ENCODE measurements at places on chromosomes 12 and 14.

GRCh38 chr12:132460571-132460970 lies 29.4 kb upstream of the FBRSL1 start:
- no peak for DNase-seq

DNA sequence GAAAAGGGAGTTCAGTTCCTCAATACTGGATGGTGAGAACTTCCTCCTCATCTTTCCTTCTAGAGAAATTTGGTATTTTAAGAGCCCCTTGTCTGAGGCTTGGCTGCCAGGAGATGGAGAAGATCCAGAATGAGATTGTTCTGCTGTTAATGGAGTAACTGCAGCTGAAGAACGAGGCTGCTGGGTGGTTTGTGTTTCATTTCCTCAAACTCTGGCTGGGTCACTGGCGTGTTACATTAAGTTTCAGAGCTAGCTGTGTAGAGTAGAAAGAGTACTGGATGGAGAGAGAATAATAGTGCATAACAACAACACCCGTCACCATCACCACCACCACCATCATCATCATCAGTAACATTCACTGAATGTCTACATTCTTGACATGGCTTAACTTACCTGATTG lies 325.0 kb upstream of the TBX3 start:
- no peak for DNase-seq

GRCh38 chr12:5988088-5988487 lies 43.0 kb upstream of the ANO2 start:
- no peak for DNase-seq

GRCh38 chr12:15334225-15334624 lies 11.9 kb downstream of the PTPRO start:
- no peak for DNase-seq

DNA sequence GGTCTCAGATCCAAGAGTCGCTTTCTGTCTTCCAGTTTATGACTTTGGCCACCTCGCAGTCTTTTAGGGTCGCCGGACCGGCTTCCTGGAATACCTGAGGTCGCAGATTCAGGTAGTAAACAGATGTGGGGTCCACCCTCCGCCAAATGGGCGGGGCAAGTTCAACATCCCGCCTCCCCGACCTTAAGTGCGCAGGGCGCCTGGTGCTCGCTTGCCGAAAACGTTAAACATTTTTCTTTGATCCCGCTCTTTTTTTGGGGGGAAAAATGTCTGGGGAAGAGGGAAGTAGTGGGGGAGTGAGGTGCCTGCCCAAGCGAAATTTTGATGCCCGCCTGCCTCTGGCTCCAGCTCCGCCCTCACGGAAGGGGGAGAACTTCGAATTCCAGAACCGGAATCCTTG lies 73.9 kb upstream of the TBX5 start:
- DNase-seq, result no peak

DNA sequence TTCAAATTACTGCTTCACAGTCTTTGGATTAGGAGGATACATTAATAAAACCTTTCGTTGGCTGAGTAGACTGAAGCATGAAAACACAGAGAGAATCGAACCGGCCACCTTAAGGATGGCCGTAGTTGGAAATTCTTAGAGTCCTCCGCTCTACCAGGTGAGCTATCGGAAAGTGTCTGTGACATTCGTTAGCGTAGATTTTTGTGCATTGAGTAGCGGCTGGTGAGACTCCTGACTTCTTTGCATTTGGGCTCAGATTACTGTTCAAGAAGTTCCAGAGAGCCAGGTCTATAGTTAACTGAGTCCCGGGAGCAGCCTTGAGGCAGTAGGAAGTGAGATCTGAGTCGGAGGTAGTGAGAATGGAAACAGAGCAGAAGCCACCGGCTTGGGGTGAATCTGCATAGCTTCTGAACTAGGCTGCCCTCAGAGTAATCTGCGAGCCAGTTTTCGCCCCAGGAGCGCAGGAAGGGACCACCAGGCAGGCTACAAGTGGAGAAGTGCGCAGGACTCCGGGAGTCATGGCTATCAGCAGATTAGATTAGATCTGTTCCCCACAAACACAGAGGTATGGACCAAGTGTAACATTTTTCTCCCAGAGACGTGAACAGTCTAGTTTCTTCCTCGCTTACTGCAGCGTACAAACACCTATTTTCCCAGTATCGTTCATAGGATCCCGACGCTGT lies 11.0 kb downstream of the OR6S1 start:
- no peak for DNase-seq

DNA sequence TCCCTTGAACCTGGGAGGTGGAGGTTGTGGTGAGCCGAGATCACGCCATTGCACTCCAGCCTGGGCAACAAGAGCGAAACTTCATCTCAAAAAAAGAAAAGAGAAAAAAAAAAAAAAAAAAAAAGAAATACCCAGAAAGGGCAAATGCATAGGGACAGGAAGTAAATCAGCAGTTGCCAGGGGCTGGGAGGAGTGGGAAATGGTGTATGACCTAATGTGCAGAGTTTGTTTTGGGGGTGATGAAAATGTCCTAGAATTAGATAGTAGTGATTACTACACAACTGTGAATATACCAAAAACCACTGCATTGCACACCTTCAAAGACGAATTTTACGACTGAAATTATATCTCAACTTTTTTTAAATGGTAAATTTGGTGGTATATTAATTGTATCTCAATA lies 20.4 kb downstream of the DUSP16 start:
- DNase-seq, result no peak

DNA sequence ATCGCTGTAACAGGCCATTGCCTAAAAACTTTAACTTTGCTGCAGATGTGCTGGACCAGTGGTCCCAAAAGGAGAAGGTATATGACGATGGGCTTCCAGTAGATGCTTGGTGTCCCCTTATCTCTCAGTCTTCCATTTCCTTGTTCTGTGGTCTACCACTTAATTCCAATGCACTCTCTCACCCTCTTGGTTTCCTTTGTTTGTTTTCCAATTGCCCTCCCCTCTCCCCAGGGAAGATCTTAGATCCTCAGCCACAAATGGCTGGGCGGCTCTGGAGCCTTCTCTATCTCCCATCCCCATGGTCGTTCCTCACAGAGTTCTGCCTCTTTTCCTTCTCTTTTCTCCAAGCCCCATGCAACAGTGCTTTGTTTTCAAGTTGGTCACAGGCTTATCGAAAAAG lies 584 bp downstream of the ACSM4 start:
- no peak for DNase-seq

- DNase-seq, result no peak
Observed at GRCh38 chr12:50924131-50924438, 28.3 kb upstream of the HIGD1C start.

DNA sequence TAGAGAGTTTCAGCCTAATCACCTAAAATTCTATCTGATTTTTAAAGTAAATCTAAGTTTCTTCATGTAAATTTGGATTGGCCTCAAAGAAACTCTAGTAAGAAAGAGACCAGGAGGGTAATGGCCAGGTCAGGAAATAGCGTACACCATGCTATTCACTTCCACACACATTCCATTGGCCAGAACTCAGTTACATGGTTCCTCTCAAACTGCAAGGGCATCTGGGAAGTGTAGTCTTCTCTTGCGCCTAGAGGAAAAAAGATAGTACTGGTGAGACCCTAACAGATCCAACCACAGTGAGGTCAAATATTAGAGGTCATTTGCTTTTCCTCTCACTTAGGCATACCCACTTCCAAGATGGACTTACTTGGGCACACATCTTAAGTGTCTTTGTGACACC lies 39.1 kb downstream of the MBIP start:
- no peak for DNase-seq

- no peak for DNase-seq
Observed at GRCh38 chr12:47992776-47993175, 11.5 kb downstream of the COL2A1 start.

GRCh38 chr12:12872934-12873275 lies 18.5 kb upstream of the GPRC5A start:
- DNase-seq, result no peak

GRCh38 chr12:129540249-129540648 lies 363.6 kb downstream of the TMEM132D start:
- no peak for DNase-seq

DNA sequence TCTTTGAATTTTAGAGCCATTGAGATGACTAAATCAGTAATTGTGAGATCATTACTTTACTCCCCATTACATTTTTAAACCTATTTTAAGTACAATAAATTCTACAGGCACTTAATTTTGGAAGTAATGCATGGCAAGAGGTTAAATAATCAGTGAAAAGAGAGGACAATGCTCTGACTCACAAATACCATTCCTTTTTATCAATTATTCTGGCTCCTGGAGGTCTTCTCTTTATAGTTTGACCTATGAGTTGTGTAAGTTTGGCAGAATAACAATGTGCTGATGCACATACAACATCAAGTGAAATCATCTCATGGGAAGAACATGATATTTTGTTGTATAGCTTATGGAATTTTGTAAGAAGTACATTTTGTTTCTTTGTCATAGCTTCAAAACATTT lies 166.7 kb downstream of the TMTC3 start:
- no peak for DNase-seq

- no peak for DNase-seq
Observed at GRCh38 chr14:99009871-99010270, 262.1 kb downstream of the BCL11B start.

DNA sequence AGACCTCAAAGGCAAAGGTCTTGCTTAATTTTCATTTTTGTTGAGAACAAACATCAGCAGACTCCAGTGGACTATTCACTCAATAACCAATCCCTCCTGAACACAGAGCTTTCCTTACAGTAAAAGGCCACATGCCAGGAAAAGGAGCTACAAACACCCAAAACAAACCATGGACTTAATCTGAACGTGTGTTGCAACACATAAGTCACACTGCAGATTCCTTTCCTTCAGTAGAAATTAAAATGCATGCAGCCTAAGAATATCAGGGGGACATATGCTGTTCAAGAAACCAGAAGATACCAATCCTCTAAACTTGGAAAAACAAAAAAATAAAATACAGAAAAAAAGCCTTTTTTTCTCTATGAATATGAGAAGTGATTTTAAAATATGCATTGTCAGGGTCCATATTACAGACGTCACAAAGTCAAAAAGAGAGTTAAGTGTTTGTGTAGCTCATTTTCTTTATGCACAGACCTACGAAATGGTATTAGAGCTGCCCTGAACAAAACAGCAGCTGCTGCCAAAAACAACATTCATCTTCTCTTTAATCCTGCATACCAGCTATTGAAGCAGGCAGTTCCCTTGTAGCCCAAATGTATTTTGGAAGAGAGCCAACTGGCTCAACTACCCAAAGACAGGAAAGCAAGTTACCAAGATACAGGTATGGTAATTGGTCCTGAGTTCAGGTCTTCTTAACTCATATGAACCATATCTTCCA lies 26.2 kb downstream of the KITLG start:
- no peak for DNase-seq

GRCh38 chr14:24070285-24071143 lies 848 bp upstream of the CPNE6 start:
- no peak for DNase-seq

GRCh38 chr14:20841096-20841495 lies 38.5 kb upstream of the RNASE1 start:
- no peak for DNase-seq

DNA sequence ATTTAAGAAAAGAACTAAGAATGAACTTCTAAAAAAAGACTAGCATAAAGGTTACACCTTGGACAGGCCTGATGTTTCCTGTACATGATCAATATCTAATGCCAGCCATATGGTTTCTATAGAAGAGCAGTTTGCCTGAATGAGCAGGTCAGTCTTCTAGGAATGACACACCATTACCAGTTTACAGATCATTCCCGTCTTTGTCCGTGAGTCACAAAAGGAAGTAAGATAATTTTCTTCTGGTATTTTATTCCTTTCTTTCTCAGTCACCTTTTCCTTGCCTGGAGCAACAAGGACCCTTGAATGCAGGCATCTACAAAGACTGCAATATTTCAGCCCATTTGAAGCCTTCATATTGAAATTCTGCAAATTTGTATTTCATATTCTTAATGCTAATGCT lies 44.6 kb upstream of the CNTN1 start:
- DNase-seq, result no peak

DNA sequence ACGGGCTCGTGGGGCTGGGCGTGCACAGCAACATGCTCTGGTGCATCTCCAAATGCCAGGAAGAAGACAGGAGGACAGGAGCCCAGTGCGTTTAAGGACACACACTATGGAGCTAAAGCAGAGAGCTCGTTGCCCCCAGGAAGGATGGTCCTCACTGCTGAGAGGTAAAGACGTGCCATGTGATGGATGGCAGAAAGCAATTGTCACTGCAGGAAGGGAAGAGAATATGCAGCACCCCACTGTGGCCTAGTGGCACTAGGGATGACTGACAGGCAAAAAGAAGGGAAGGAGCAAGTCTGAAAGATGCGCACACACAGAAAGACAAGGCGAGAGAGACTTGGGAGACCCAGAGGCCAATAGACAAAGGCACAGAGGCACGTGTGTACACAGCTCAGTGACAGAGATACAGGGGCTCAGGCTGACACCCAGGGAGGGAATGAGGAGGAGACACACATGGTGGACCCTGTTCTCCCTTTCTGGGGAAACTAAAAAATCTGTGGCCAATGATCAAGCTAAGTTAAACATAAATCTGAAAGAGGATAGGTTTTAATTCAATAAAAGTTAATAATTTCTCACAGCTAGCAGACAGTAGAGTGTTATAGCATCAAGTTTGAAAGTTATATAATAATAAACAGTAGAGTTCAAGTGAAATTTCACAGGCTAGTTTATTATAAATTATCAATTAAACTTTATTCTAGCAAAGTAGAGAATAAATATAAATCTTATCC lies 78.8 kb downstream of the CRACR2A start:
- no peak for DNase-seq

GRCh38 chr14:77682158-77682553 lies 25.7 kb downstream of the ALKBH1 start:
- DNase-seq, result no peak

- no peak for DNase-seq
Observed at GRCh38 chr12:3119756-3120601, 42.8 kb downstream of the TSPAN9 start.

- DNase-seq, result peak; percentile 58
Observed at GRCh38 chr14:85416771-85417170, 113.2 kb upstream of the FLRT2 start.

- DNase-seq, result no peak
Observed at GRCh38 chr14:62689733-62690132, 355.5 kb downstream of the KCNH5 start.

DNA sequence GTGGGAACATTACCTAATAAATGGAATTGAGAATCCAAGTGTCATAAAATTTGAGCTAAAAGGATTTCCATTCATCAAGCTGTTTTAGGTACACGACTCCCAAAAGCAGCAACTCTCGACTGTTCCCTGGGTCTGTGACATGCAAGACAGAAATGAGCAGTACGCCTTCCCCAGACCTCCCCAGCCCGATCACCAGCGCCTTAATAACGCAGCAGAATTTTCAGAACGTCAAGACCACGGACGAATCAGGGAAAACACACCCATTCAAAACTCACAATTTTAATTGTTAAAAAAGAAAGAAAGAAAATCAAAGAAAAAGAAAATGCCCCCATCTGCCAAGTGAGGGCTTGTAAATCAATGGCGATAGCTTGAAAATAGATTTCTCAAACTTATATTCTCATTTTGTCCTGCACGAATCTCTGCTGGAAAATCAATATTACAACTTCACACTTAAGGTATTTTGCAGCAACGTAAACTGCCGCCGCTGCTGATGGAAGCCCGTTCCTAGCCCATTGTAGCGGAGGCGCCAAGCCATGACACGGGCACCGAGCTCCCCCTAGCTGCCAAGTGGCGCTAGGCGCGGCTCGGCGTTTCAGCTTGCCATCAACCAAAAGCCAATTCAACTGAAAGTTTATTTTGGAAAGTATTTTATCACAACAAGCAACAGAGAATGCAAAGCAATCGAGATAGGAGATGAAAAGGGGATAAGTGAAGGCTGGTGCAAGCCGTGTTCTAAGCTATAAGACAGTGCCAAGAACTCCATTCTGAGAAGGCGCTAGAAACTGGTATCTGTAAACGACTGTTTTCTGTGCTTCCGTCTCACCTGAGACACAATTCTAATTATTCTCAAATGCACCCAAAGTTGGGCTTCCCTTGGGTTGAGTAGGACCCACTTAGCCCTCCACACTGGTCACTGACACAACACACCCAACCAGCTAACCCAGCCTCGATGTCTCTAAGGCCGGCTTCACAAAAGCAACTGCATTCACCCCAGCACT lies 5.5 kb downstream of the BCL11B start:
- no peak for DNase-seq

All from bone marrow (tissue), 2 donors.